Activated CD4-positive, alpha-beta T cell treated with anti-CD3 and anti-CD28 coated beads for 24 hours (primary cell): ENCODE measurements at places on chromosomes 7 and 10.

GRCh38 chr10:15122477-15123030 lies 25.4 kb downstream of the RPP38 start:
- DNase-seq: no peak

DNA sequence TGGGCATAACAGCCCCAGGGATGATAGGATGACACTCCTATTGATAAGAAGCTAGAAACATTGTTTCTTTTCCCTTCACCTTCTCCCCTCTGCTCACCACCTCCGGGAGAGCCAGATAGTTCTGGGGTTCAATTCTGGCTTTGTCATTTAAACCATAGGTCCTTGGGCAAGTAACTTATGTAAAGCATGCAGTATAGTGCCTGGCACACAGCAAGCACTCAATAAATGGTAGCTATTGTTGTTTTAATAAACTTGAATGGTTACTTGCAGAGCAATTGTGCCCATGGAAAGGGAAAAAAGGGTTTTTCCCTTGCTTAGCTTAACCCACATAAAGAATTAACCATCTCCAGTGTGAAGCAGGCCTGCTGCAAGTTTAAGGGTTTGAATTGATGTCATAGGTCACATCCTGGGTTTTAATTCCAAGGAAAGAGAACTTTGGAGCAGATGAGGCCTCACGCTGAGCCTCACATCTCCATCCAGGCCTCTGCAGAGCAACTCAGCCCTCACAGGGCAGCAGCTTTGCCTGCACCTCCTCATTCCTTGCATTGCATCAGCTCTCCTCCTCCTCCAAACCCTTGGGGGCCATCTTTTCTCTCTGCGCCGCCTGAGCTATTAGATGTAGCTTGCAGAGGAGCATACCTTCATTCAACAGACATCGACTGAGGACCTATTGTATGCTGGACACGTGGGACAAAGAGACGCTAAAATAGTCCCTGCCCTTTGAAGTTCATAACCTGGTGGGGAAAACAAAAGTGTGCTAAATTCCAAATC lies 22.9 kb downstream of the ZNF775 start:
- no peak for DNase-seq

DNA sequence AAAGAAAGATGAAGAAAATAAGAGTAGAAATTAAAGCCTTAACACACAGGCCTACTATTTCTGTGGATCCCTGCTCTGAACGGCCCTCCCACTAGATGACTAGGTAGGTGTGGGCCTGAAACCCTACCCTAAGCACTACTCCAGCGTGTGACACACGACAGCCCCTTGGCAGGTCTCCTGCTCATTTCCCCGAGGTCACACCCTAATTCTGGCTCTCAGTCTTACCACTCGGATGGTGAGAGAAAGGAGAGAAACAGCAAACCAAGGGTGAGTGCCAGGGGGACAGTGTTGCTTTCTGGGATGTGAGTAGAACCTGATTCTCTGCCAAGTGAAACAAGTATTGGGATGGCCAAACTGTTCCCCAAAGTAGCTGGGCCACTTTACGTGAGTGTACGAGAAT lies 12.1 kb downstream of the GALNTL5 start:
- DNase-seq: no peak

GRCh38 chr10:77944519-77944918 lies 18.0 kb upstream of the DLG5 start:
- DNase-seq: no peak

DNA sequence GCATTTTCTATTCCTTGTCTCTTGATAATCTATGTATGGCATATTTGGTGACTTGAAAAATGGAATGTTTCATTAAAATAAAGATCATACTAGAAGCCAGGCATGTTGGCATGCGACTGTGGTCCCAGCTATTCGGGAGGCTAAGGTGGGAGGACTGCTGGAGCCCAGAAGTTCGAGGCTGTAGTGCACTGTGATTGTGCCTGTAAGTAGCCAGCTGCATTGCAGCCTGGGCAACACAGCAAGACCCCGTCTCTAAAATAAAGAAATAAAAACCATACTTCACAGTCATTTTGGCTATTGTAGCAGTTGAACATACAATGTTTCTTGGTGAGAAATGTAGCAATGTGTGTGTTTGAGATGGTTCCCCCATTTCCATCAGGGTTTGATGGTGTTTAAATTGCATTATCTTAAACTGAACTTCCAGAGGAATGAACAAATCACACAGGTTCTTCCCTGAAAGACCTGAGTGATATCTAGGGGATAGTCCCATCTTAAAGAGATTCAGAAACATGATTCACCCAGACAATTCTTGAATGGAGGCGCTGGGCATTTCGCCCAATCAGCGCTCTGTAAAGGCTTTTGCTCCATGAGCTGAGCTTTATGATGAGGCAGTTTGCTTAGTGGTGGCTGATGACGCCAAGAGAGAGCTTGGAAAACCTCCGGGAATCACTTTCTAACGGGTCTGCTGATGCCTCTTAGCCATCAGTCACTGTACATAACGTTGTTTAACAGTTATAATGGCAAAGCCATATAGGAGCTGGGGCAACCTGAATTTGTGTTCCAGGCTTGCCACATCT lies 19.4 kb upstream of the BTBD16 start:
- DNase-seq: no peak

DNA sequence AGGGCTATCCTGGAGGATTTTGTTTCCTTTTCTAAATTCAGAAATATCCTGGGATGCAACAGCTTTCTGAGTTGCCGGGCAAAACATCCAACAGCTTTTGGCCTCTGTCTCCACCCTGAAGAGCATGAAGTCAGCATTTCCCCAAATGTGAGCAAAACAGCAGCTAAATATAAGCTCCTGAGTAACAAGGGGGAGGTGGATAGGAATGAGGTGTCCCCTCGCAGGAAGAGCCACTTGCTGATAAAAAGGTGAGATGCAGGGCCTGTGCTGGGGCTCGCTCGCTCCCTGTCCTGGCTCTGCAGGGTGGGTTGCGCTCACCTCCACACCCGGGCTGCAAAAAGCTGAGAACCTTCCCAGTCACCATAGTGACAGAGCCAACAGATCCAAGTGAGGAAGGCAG lies 264.3 kb downstream of the ZEB1 start:
- no peak for DNase-seq

DNA sequence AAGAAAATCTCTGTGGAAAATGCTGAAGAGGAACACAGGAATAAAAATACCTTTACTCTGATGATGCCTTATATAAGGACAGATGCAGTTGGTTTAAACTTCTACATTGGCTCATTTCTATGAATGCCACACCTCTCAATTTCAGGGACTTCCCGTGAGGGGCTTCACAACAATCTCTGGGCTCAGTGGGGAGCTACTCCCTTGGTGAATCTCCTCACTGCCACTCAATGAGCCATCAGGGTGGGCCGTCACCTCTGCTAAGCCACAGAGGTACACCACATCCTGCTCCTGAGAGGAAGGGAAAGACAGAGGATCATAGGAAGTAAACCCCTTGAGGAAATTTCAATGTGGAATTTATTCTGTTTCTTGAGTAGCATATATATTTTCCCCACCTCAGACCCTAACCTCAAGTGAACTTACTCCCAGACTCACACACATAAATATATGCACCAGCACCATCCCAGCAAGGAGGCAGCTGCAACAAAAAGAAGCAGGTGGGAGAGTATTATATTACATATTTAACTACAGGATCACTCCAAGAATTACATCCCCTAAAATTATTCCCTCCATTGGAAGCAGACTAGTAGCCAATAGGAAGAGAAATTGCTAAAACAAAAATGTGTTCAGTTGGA lies 63.3 kb upstream of the PRSS1 start:
- DNase-seq: no peak

DNA sequence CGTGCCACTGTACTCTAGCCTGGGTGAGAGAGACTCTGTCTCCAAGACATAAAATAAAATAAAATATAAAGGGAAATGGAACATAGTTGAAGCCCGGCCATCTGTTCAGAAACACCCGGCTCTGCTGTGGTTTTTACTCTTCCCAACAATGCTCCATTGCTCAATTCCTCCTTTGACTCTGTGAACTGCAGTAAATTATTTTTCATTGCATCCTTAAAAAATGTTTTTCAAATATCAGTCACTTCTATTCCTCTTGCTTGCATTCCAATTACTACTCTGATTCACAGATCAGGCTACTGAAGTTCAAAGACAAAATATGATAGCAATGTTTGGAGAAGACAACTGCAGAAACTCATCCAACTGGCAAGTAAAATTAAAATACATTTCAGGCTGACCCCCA lies 983.0 kb downstream of the SORCS1 start:
- DNase-seq: no peak

DNA sequence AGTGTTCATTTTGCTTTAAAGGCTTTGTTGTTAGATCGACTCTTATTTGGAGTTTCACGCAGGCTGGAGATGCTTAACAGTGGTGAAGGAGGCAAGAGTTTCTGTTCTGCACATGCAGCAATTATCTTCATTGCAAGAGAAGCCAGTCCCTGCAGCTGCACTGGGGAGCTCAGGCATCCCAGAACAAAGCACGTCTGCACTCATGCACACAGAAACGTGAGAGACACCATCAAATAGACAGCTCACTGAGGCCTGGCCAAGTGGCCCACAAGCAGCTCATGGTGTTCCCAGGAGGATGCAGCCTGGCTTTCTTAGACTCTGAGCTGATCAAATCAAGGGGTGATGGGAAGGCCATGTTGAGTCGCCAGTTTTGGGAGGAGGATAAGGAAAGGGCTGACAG lies 246.1 kb downstream of the CREB5 start:
- no peak for DNase-seq

GRCh38 chr10:93790439-93790838 lies 32.7 kb downstream of the LGI1 start:
- no peak for DNase-seq

DNA sequence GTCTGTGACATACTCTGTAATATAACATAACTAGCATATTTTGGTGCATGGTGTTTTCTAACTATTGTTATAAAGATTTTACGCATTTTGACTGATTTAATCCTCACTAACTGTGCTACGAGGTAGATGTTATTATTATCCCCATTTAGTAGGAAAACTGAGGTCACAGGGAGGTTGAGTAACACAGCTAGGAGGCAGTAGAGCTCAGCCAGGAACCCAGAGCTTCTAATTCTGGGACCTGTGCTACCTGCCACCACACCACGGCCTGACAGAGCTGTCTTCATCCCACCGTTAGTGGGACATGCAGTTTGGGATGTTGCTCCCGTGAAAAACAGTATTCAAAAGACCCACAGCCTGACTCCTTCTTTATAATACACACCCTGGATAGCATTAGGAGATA lies 962.5 kb downstream of the CNTNAP2 start:
- no peak for DNase-seq

- no peak for DNase-seq
These were observed 19.6 kb upstream of the PIP4K2A start for GRCh38 chr10:22733992-22734391.

DNA sequence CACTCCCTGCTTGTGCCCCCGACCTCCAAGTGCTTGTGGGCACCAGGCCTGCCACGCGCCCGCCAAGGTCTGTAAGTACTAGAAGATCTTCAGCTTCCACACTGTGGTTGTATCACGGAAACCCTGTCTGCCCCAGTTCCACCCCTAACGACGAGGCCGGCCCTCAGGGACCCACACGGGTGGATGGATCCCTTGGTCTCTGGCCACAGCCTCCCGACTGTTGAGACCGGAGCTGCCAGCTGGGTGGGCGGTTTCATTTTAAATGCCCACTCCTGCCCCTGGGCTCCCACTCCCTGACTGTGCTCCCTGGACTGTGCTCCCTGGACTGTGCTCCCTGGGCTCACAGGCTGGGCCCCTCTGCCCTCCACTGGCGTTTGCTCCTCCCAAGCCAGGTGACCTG lies 50.1 kb downstream of the DPYSL4 start:
- DNase-seq: no peak

GRCh38 chr10:31650010-31650409 lies 278.6 kb downstream of the ARHGAP12 start:
- no peak for DNase-seq

DNA sequence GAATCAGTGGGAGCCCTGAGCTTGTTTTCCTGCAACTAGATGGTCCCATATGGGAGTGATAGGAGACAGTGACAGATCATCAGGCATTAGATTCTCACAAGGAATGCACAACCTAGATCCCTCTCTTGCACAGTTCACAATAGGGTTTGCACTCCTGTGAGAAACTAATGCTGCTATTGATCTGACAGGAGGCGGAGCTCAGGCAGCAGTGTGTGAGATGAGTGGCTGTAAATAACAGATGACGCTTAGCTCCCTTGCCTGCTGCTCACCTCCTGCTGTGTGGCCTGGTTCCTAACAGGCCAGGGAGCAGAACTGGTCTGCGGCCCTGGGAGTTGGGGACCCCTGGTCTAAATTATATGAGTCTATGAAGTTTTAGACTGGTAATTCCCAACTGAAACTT lies 3.9 kb downstream of the MIOS start:
- no peak for DNase-seq
